ENCODE measurements at places on chromosomes 3 and 15.

DNA sequence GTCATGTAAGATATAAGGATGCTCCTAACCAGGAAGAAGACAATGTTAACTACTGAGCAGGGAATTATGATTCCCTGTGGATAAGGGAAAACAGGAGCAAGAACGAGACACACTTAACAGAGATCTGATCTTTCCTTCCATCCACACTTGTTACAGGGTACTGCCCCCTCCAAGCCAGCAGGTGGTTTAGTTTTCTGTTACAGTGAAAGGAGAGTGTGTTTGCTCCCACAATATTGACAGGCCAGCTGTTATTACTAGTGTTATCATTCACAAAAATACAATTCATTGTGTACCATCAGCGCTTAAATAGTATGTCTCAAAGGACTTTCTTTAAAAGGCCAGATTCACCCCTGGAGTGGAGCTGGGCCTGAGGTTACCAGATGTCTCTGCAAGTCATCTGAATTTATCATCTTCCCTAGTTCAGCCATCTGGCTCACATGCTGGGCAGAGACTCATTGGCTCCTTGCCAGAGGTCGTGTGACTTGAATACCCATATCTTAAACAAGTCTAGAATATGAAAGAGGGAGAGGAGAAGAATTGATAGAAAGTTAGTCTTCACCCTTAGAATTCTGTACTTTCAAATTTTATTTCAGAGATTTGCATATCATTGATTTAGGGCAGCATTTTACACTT, 16.8 kb upstream of the FMN1 start:
- peak; percentile 71 for DNase-seq

DNA sequence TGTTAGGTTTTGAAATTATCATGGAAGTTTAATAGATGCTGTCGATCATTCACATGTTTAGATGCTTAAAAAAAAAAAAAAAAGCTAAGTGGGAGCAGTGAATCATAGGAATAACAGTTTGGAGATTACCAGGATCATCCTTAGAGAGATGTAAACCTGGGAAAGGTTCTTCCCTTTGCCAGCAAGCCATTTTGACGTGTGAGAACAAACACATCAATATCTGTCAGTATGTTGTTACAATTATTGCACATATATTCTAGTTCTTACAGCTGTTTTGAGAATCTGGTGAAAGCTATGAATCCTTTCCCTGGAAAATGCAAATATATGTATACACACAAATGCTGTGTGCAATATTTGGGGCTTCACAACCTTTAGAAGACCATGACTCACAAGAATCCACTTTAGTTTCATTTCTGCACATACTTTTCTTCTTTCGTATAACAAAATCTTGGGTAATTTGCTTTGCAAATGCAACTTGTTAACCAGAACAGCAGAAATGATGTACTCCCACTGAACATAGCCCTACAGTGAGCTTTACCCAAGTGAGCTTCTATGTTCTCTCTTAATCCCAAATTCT, 12.0 kb downstream of the NFKBIZ start:
- DNase-seq: no peak

GRCh38 chr15:43527802-43528541, 10.6 kb downstream of the MAP1A start:
- no peak for DNase-seq

- DNase-seq: no peak
These were observed 21.0 kb downstream of the PTH1R start for GRCh38 chr3:46898321-46899150.

GRCh38 chr15:25739687-25740121, 123.4 kb downstream of the ATP10A start:
- no peak for DNase-seq
